ENCODE measurements at places on chromosomes 7 and 10.
A peak's percentile ranks its signal among the peaks of the same experiment; 100 is the strongest.

- H3K4me3 ChIP-seq = no peak overlapping the region
- no peaks in the 10 kb centered on the region for H3K4me1 ChIP-seq
- DNase-seq = no peak
- no peaks in the 10 kb centered on the region for H3K36me3 ChIP-seq
- H3K27me3 ChIP-seq = no peaks in the 10 kb centered on the region
These were observed 12.0 kb downstream of the XRCC2 start for GRCh38 chr7:152663931-152664330.

GRCh38 chr10:118986815-118987790, 42.4 kb upstream of the NANOS1 start:
- H3K4me1 ChIP-seq = no peaks in the 10 kb centered on the region
- no peak overlapping the region for H3K4me3 ChIP-seq
- H3K36me3 ChIP-seq = no peaks in the 10 kb centered on the region
- no peak for DNase-seq

GRCh38 chr10:77104459-77104980, 533.1 kb downstream of the KCNMA1 start:
- H3K27me3 ChIP-seq = no peaks in the 10 kb centered on the region
- H3K4me1 ChIP-seq = peaks cover 28% of the 10 kb centered on the region
- peak; percentile 66 for DNase-seq
- H3K36me3 ChIP-seq = no peaks in the 10 kb centered on the region

DNA sequence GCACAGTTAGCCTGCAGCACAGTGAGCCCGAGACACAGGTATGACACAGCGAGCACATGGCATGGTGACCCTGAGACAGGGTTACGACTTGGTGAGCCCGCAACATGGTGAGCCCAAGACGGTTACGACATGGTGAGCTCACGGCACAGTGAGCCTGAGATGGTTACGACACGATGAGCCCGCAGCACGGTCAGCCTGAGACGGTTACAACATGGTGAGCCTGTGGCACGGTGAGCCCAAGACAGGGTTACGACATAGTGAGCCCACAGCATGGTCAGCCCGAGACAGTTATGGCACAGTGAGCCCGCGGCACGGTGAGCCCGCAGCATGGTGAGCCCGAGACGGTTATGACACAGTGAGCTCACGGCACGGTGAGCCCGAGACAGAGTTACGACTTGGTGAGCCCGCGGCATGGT, 156.1 kb downstream of the MAD1L1 start:
- H3K27me3 ChIP-seq = no peaks in the 10 kb centered on the region
- DNase-seq = no peak
- no peak overlapping the region for H3K4me3 ChIP-seq
- H3K36me3 ChIP-seq = no peaks in the 10 kb centered on the region
- H3K27ac ChIP-seq = no peak overlapping the region
- no peaks in the 10 kb centered on the region for H3K4me1 ChIP-seq

- DNase-seq = no peak
- no peaks in the 10 kb centered on the region for H3K36me3 ChIP-seq
- no peaks in the 10 kb centered on the region for H3K27me3 ChIP-seq
- no peak overlapping the region for H3K27ac ChIP-seq
- H3K4me1 ChIP-seq = no peaks in the 10 kb centered on the region
These were observed 132.9 kb downstream of the ADRA2A start for GRCh38 chr10:111209692-111210091.

DNA sequence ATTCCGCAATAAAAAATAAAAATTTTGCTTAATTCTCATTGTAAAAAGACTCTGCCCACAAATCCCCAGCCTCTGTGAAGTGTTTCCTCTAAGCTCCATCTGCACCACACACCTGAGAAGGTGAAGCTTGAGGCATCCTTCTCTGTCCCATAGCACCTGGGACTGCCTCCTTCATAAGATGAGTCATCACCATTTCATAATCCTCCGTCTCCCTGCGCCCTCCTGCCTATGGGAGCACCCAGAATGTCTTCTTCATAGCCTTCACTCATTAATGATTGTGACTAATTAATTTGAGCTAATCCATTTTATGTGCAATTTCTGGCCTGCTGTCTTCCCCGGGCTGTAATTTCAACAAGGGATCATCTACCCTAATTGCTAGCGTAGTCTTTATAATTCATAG, 90.3 kb downstream of the WDR11 start:
- no peak overlapping the region for H3K4me3 ChIP-seq
- no peaks in the 10 kb centered on the region for H3K36me3 ChIP-seq
- no peak for DNase-seq
- no peak overlapping the region for H3K27ac ChIP-seq
- no peaks in the 10 kb centered on the region for H3K27me3 ChIP-seq
- H3K4me1 ChIP-seq = no peaks in the 10 kb centered on the region

GRCh38 chr7:4227105-4228010, 454.7 kb upstream of the FOXK1 start:
- no peak overlapping the region for H3K4me3 ChIP-seq
- H3K27ac ChIP-seq = no peak overlapping the region
- H3K27me3 ChIP-seq = no peaks in the 10 kb centered on the region

DNA sequence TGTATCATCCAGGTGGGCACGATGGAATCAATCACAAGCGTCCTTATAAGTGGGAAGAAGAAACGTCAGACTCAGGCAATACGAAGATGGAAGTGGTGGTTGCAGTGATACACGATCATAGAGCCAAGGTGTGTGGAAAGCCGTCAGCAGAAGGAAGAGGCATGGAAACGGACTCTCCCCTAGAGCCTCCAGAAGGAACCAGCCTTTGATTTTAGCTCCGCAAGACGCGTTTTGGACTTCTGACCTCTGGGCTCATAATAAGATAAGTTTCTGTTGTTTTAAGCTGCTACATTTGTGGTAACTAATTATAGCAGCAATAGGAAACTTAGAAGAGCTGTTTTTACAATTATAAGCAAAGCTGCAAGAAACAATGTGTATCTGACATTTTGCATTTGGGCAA, 14.8 kb downstream of the FANK1 start:
- H3K4me1 ChIP-seq = no peaks in the 10 kb centered on the region
- H3K27ac ChIP-seq = no peak overlapping the region
- H3K27me3 ChIP-seq = no peaks in the 10 kb centered on the region
- H3K36me3 ChIP-seq = no peaks in the 10 kb centered on the region

GRCh38 chr10:15201589-15202300, 33.3 kb upstream of the NMT2 start:
- no peak overlapping the region for H3K4me3 ChIP-seq
- H3K27ac ChIP-seq = no peak overlapping the region
- no peaks in the 10 kb centered on the region for H3K27me3 ChIP-seq
